ENCODE measurements at places on chromosomes 1 and 21.

DNA sequence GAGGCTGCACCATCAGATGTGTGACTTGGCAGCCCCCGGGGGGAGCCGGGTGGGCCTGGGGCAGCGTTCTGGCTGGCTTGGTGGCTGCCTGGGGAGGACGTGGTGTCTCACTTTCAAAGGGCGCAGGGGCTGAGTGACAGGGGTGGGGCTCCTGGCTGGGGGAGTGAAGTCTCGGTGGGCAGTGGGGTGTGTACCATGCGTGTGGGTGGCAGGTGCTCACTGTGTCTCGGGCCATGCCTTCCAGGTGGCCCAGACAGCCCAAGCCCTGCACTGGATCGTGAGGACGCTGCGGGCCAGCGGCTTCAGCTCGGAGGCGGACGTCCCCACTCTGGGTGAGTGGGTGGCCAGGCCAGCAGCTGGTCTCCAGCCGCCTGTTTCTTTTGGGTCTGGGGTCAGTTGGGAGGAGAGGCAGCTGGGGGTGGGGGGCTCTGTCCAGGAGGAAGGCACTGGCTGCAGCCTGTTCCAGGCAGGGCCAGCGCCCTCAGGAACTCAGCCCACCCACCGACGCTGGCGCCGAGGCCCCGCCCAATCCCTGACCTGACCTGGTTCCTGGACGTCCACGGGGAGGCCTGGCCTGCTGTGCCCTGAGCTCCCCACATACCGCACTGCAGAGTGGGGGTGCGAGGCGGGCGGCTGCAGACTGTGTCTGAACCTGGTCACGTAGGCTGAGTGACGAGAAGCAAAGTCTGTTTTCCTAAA lies 30.6 kb upstream of the LRRC3 start:
- no peak for DNase-seq

GRCh38 chr1:36099681-36100341 lies 11.1 kb downstream of the ADPRS start:
- peak; percentile 77 for DNase-seq

GRCh38 chr21:31921079-31921478 lies 48.3 kb downstream of the HUNK start:
- DNase-seq: no peak

DNA sequence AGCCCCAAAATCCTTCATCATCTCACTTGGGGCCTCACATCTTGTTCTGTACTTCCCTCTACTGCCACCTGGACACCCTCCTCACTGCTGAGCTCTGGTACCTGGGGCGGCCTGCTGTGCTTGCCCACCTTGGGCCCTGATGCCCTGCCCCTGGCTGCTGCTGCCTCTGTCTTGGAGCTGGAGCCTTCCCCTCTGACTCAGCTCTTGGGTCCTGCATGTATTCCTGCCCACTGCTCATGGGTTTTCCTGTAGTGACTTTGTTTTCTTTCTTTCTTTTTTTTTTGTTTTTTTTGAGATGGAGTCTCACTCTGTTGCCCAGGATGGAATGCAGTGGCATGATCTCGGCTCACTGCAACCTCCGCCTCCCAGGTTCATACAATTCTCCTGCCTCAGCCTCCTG lies 37.5 kb downstream of the TRAPPC10 start:
- no peak for DNase-seq

- DNase-seq: no peak
Measured at GRCh38 chr1:236103646-236104218, 38.6 kb upstream of the GPR137B start.

- peak; percentile 88 for DNase-seq
Measured at GRCh38 chr1:41936107-41936506, 17.4 kb upstream of the HIVEP3 start.

DNA sequence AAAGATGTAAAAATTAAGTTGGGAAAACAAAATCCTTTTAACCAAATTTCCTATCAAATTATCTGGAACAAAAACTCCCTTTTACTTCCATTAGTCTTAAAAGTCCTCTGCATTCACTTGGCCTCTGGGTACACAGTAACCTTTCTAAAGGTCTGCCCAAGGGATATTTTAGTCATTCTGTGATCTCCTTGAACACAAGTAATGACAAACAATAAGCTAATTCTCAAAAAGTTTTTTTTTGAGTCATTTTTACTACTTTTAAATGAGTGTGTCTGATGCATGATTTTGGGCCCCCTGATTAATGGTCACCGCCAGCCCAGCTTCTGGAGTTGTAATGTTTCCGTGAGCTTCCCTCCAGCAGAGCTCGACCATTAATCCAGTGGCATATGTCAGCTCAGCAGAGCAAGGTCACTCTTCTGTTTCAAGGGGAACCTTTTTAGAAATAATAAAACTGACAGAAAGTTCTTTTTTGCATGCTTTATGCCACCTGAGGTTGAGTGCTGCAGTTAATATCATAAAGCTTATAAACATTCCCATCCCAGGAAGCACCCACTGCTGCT lies 14.3 kb downstream of the SAMSN1 start:
- no peak for DNase-seq

- DNase-seq: no peak
Measured at GRCh38 chr1:38022810-38023209, 10.3 kb downstream of the UTP11 start.

- no peak for DNase-seq
Measured at GRCh38 chr1:94709891-94710581, 110.1 kb upstream of the SLC44A3 start.

DNA sequence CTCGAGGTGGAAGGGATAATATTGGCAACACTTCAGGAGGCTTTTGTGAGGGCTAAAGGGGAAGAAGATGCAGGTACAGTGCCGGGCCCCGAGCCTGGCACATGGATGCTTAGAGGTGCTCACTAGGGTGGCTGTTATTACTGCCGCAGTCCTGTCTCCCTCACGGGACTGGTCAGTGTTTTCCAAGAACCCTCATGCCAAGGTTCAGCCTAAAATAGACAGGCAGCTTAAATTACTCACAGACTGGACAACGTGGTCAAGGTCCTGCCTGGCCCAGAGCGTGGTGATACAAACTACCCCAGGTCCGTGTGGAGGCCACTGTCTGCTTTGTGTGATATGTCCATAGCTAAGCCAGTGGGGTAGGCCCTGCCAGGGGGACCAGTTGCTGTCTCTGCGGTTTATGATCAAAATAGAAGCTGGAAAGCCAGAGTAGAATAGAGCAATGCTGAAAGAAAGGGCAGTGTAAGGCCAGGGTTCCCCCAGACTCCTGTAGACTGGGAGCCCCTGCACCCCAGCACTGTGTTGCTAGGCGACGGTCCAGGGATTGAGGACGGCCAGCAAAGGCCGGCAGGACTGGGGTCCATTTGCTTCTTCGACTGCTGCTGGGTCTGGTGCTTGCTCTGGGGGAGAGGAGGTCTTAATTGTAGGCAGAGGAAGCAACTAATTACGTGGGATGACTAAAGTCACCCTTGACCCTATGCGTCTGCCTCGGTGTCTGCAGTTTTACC lies 36.1 kb downstream of the ELAPOR1 start:
- no peak for DNase-seq

- DNase-seq: no peak
Measured at GRCh38 chr1:76620371-76620770, 246.9 kb upstream of the ST6GALNAC5 start.

GRCh38 chr21:16797540-16797939 lies 715.3 kb upstream of the CXADR start:
- DNase-seq: no peak

GRCh38 chr1:201766131-201766866 lies 62.7 kb upstream of the IPO9 start:
- DNase-seq: no peak

DNA sequence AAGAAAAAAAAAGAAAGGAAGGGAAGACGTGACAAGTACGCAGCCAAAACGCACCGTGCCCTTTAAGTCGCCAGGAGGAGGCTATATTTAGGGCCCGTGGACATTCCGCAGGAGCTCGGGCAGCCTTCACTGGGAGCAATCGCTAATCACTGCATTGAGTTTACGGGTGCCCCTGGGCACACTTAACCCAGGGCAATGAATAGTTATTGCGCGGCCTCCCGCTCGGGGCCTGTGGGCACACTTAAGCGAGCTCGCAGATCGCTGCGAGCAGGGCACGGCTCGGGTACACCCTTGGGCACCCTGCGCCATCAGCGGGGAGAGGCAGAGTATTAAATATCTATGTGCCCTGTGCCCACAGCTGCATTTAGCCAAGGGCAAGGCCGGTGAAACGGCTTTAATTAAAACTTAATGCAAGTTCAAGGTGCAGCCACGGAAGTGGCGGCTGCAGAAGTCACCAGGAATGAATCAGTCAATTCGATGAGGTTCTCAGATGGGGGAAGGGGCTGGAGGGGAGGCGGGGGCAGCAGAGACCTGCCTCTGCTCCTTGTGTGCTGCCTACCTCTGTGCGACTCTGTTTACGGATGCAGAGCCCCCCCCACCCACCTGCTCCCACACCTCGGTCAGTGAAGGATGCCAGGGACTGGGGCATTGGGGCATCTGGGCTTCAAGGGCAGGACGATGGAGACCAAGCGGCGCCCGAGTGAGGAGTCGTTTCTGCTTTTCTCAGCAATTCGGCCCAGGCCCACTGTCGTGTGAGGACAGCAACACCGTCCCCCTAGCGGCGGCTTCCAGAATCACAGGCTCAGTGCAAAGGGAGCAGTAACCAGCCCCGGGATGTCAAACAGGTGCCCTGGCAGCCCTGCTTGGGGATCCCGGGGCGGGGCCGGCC lies 51.8 kb upstream of the TARDBP start:
- DNase-seq: peak; percentile 98

DNA sequence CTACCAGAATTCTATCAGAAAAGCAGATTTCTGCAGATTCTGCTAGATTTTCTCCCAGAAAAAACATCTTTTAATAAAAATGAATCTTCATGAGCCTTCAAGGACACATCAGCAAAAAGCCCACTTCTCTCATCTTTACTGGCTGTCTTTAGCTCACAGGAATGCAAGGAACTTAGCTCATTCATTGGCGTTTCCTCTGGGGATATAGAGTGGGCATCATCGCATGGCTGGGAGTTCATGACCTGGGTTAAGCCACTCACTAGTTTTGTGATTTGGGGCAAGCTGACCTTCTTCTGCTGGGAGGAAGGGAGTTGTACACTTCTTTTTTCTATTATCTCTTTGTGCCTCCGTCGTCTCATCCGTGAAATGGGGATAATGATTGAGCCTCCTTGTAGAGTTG lies 149.7 kb downstream of the KAZN start:
- DNase-seq: no peak

- no peak for DNase-seq
Measured at GRCh38 chr1:209420276-209420675, 163.2 kb upstream of the CAMK1G start.
